ENCODE measurements at places on chromosomes 4 and X.

GRCh38 chrX:83535417-83536196 is 27.5 kb downstream of the POU3F4 start:
- DNase-seq, result no peak

DNA sequence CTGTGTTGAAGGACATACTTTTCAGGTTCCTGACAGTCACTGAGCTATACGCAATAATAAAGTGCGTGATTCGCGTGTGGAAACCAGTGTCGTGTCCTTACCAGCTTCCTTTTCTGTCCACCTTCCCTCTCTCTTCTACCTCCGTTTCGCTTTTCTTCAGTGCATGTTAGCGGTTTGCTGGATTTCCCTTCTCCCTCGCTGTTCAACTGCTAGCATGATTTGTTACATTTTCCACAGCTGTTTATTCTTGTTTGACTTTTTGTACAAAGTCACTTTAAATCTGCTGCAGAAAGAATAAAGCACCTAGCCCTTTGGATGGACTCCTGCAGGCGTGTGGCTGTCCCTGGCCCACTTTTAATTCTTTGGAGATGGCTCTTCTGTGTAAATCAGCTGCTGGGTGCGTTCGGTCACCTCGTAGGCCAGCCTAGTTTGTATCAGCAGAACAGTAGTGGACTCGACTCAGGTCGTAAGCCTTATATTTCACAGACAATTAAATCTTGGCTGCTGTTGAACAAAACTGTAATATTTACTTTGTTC is 8.9 kb upstream of the HAND2 start:
- DNase-seq, result no peak

DNA sequence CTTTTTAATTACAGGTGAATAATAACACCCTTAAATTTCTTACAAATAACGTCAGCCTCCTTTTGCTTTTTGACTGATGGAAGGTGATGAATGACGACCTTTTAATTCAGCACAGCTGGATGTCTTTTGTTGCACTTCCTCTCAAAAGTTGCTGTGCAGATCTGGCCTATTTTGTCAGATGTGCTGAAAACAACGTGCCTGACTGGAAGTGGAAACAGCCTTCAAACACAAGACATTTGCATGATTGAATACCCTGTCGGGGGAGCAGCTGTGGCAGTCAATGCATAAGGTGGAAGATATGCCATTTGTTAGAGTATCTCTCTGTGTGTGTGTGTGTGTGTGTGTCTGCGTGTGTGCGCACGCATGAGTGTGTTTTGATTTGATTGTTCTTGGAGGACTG is 579.7 kb downstream of the SPRY1 start:
- no peak for DNase-seq

DNA sequence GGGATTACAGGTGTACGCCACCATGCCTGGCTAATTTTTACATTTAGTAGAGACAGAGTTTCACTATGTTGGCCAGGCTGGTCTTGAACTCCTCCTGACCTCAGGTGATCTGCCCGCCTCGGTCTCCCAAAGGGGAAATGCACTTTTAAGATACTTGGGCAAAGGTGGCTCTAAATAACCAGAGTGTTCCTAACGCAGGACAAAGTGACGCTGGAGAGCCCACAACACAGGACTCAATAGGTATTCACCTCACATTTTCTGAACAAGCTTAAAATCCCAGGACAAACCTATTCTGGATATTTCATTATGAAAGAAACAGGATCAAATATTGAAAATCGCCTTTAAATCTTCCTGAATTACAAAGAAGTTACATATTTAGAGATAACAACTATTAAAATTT is 69.0 kb downstream of the WDFY3 start:
- no peak for DNase-seq

DNA sequence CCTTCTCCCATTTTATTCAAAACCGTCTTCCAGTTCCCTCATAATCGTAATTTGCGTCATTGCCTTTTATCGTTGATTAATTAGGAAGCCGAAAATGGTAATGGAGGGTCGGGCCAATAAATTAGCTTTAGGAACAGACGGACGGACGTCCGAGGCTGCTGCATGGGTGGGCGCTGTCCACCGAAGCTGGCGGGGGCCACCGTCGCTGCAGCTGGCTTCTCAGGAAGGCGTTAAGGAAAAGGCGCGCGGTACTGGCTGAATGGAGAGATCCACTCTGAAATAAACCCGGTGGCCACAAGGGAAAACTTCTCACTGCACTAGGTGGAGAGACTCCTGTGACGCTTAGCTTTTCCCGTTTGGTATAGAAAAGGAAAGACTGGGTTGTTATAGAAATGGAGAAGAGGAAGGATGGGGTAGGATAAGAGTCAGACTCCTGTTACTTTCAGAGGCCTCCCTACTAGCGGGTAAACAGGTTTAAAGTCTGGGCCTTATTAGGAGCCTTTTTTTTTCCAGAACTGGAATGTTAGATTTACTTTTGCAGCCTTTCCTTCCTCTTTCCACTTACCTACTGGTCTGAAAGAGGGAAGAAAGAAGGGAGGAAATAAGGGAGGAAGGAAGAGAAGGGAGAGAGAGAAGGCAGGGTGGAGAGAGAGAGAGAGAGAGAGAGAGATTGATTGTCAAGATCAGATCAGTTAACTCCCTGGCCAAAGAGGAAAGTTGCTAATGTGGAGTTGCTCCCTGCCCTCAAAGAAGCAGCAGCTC is 11.3 kb upstream of the PRDM8 start:
- no peak for DNase-seq

GRCh38 chrX:114152130-114152529 is 431.8 kb upstream of the HTR2C start:
- DNase-seq, result no peak

GRCh38 chr4:174813292-174813691 is 15.8 kb downstream of the GLRA3 start:
- no peak for DNase-seq

- DNase-seq, result no peak
These were observed 29.1 kb upstream of the GAB1 start for GRCh38 chr4:143307531-143307930.

GRCh38 chrX:9867226-9867625 is 81.0 kb downstream of the SHROOM2 start:
- no peak for DNase-seq

DNA sequence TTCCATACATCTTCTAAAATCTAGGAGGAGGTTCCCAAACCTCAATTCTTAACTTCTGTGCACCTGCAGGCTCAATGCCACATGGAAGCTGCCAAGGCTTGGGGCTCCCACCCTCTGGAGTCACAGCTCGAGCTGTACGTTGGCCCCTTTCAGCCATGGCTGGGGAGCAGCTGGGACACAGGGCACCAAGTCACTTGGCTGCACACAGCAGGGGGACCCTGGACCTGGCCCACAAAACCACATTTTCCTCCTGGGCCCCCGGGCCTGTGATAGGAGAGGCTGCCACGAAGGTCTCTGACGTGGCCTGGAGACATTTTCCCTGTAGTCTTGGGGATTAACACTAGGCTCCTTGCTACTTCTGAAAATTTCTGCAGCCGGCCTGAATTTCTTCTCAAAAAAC is 8.2 kb upstream of the TENT5D start:
- DNase-seq, result no peak

- no peak for DNase-seq
These were observed 60.4 kb upstream of the TAF9B start for GRCh38 chrX:78199851-78200250.

DNA sequence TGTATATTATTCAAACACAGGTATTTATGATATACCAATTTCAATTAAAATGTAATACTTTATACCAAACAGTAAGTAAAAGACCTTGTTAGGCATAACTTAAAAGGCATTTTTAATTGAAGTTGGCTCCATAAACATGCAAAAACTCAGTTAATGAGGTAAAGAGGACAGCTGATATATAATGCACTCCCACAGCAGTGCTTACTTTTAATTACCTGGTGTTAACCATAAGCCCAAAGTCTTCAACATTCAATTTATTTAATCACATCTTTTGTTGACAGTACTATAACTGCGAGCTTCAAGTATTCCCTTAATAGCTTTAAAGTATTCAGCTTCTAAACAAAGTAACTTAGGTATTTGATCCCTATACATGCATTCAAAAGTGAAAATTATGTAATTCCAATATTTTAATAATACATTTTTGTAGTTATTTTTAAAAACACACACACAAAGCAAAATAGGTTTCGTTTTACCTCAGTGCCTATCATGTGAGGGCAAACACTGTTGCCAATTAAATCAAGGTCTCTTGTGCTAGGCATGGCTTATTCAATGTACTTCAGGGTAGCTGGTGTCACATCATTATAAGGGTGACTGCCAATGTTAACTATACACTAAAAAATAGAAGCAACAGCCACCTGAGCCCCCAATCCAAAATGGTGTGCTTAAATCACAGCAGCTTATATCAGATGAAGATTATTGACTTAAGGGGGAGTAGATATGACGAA is 197.1 kb downstream of the LRBA start:
- DNase-seq, result no peak

- DNase-seq, result no peak
These were observed 30.6 kb downstream of the TBL1X start for GRCh38 chrX:9495496-9495895.

- peak; percentile 29 for DNase-seq
These were observed 91.7 kb upstream of the CXorf66 start for GRCh38 chrX:140057001-140057411.

- DNase-seq, result no peak
These were observed 154.4 kb downstream of the EFHC2 start for GRCh38 chrX:44189116-44189515.

GRCh38 chrX:95058815-95059214 is 1384.8 kb downstream of the FAM133A start:
- DNase-seq, result peak; percentile 13

DNA sequence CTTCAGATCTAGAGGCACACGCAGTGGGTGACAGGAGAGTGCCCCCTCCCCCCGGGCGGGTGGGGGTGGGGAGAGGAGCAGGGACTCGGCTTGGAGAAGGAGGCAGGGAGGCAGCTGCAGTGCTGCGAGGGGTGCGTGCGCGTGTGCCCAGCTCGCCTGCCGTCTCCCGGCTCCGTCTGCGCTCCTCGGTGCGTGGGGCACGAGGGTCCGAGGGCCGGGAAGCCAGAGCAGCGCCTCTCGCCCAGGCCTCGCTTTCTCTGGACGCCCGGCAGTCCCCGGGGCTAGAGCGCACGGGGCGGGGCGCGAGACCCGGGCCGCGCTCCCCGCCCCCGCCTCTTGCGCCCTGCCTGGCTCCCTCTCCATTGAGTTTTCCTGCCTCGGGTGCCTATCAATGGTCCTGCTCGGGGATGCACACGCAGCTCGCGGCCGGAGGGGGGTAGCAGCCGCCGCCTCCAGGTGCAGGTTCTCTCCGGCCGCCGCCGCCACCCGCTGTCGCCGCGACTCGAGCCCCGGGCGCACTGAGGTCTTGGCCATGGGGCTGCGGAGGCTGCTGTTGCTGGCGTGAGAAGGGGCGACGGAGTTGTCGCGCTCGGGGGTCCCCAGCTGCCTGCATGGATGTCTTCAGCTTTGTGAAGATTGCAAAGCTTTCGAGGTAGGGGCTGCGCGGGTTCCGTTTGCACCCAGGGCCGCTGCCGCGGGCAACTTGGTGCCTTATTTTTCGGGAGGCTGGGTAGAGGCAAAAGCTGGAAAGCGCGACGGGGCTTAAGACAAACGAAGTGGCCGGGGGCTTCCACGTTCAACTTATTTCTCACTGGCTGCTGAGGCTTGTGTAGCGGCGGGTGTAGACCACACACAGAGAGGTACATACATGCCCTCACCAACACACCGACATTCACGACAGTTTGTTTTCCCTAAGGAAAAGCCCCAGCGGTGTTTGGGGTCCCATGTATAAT is at the start of gene FRMPD4:
FRMPD4 (plus strand) TSS at position 113 of the 953 bp plus-strand sequence; CDS start at position 612, 499 bp downstream.
- no peak for DNase-seq

- no peak for DNase-seq
These were observed 228.3 kb upstream of the TTC29 start for GRCh38 chr4:147173797-147174432.

GRCh38 chrX:14504960-14505538 is 24.3 kb upstream of the GLRA2 start:
- DNase-seq, result no peak

DNA sequence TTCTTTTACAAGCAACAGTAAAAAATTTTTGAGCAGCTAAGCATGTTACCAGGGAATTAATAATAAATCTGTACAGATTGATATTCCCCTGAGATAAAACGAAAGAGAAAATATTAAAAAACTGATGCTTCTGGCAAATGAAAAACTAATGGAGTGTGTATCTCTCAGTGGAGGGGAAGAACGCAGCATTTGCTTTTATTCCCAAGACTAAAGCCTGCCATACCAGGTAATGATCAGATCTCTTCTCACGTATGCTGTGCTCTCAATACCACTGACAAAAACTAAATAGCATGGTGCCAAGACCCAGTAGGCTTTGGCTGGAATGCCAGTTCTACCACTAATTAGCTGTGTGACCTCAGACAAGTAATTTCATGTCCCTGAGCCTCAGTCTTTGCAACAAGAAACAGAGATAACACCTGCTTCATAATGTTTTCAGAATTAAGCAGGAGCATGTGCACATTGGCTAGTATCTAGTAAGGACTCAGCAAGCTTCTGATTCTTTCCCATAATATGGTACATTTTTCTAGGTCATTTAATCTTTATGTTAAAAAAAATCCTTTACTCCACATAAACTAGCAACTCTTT is 179.6 kb downstream of the CENPC start:
- no peak for DNase-seq

GRCh38 chr4:25174674-25175073 is 14.4 kb upstream of the SEPSECS start:
- DNase-seq, result no peak

DNA sequence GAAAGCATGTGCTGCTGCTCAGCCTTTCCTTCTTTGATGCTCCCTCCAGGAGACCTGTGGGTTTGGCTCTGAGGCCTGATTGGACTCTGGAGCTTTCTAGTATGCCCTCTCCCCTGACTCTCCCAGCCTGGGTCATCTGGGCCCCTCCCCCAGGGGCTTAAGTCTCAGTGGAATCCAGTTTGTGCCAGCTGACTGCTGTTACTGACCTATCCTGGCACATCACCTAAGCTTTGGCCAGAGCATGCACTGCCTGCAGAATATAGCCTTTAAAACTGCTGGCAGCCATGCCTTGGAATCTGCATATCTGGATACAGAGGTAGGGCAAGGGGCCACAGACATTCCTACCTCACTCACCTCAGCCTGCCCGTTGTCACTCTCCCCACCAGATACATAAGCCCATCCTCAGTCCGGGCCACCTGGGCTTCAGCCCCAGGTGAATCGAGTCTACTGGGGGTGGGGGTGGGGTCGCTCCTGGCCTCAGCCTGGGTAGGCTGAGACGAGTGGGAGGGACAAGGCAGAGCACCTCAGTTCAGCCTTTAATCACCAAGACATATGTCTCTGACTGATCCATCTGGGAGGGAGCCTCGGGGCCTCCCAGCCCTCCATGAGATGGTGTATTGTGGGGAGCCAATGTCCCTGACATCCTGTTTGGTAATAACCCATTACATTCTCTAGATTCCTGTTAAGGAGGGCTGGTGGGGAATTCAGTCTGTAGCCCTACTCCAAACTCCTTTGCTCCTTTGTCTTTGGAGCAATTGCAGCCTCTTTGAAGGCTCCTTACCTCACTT is 61.2 kb downstream of the STARD8 start:
- no peak for DNase-seq
